Activated naive CD4-positive, alpha-beta T cell (primary cell): ENCODE measurements at places on chromosomes 2 and 18.

DNA sequence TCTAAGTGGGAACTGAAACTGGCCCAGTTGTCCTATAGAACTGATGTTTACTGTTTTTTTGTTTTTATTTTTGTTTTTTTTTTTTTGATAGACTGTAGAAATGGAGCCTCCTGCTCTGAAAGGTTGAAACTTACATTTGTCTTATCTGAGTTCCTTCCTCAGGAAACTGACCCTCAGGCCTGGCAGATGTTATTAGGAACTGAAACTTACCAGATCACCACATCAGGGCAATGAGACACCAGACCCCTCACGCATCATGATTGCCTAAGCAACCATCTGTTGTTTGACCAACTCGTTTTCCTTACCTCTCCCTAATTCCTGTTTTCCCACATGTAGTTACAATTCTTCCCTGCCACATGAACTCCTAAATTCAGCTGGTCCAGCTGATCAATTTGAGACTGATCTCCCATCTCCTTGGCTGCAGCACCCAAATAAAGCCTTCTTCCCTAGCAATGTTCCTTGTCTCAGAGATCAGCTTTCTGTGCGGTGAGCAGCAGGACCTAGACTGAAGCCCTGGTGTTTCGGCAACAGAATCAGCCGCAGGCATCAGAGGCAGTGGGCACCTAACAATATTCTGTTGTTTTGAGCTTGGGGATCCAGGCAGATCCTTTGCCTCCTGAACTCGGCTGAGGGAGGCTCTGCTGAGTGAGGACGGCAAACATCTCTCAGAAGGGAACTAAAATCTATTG, 96.8 kb downstream of the MSH2 start:
- no peak for DNase-seq

GRCh38 chr2:144530596-144530995, 10.7 kb upstream of the ZEB2 start:
- DNase-seq, result no peak

DNA sequence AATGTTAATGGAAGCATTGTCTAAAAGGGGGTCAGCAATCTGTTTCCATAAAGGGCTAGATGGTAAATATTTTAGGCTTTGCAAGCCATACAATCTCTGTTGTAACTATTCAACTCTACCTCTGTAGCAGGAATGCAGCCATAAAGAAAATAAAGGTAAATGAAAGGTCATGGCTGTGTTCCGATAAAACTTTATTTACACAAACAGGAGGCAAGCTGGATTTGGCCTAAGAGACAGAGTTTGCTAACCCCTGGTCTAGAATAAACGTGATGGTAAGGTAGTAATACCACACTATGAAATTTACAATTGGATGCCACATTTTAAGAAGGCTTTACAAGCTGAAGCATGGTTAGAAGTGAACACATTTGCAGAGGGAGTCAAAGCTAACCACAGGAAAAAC, 91.4 kb downstream of the EXOC6B start:
- DNase-seq, result no peak

GRCh38 chr2:237603049-237603717, 12.6 kb upstream of the RAB17 start:
- DNase-seq, result no peak

- DNase-seq, result no peak
These were observed 76.5 kb downstream of the ARL4C start for GRCh38 chr2:234420408-234420807.
